SW 1271 (cell line): ENCODE measurements at places on chromosomes 1 and 21.

DNA sequence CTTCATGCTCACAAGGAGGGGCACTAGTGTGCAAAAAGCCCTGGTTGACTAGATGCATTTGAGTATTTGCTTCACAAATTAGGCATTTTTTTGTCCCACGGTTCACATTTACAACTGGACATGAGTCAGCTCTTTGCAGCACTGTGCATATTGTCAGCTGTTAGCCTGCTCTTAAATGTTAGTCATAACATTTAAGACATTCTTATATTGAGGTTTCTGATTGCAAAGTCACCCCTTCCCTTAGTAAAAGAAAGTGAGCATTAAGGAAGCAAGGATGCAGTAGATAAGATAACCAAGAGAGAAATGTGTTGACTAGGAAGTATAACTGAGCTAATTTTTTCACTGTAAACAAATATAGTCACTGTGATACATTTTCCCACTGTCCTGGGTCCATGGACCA is 132.6 kb upstream of the CTTNBP2NL start:
- no peak for DNase-seq

- no peak for DNase-seq
Measured at GRCh38 chr1:12170263-12170671, 3.5 kb downstream of the TNFRSF1B start.

DNA sequence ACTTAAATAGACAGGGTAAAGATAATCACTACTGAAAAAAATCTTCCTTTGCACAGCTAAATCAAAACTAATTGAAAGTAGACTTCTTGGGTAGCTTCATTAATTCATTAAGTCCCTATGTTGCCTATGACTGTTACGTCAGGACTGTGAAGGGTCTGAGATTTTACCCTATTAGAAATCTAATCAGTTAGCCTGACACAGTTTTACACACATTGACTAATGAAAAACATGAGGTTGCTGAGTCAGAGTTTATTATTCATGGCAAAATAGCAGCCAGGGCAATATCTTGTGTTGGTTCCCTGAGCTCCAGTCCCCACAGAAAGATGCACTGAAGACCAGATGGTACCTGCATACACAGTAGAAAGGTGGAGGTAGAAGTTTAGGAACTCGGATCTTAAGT is 262.5 kb upstream of the ZP4 start:
- DNase-seq: no peak

DNA sequence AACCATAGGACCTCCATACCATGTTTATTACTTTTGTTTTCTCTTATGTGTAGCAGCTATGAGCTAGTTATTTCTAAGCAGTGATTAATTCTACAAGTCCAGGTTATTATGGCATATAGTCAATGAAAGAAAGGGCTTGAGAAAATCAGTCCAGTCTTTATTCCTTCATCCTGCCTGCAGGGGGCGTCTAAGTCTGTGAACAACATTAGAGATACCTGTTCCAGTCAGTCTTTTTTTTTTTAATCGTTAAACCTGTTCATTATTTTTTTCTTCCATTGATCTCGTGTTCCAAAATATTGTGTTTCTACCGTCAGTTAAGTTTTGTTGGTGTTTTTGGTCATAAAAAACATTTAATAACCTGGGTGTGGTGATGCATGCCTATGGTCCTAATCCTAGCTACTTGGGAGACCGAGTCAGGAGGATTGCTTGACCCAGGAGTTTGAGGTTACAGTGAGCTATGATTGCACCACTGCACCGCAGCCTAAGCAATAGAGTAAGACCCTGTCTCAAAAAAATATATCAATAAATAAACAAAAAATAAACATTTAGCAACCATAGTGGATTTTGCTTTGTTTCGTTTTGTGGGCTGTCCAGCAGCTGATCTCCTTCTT is 29.4 kb upstream of the CD2 start:
- peak; percentile 44 for DNase-seq

DNA sequence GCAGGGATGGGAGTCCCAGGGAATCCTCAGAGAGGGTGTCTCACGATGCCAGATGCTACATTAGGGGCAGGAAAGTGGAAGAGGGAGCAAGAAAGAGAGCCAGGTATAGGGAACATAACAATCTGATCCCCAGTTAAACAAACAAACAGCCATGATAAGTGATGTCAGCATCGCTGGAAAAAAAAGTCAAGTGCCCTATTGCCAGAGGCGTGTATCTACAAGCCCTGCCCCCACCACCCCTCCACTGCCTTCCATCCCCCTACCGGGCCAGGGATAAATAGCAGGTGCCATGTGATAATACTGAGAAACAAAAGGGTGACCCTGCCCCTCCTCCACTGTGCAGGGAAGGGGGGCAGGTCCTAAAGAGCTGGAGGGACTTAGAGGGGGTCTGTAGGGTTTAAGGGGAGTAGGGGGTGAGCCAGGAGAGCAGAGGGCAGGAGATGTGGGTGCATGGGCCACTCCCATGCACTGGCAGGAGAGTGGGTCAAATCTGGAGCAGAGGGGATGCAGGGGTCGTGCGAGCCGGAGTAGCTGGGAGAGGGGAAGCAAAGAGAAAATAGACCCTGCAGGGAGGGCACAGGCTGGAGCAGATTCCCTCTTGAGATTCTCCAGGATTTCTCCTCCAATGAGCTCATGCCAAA is 3.4 kb downstream of the SLC26A9 start:
- no peak for DNase-seq

GRCh38 chr1:114152089-114152507 is 1.6 kb downstream of the SYT6 start:
- DNase-seq: no peak

GRCh38 chr1:220529521-220530020 is 1.6 kb downstream of the MARK1 start:
- no peak for DNase-seq

DNA sequence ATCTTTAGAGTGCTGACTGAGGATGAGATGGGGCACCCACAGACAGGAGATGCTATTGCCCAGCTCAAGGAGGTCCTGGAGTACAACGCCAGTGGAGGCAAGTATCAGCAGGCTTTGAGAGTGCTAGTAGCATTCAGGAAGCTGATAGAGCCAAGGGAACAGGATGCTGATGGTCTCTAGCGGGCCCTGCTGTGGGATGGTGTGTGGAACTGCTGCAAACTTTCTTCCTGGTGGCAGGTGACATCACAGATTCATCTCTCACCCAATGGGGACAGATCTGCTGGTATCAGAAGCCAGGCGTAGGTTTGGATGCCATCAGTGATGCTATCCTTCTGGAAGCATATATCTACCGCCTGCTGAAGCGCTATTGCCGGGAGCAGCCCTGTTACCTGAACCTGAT is 609.8 kb upstream of the NCAM2 start:
- no peak for DNase-seq

DNA sequence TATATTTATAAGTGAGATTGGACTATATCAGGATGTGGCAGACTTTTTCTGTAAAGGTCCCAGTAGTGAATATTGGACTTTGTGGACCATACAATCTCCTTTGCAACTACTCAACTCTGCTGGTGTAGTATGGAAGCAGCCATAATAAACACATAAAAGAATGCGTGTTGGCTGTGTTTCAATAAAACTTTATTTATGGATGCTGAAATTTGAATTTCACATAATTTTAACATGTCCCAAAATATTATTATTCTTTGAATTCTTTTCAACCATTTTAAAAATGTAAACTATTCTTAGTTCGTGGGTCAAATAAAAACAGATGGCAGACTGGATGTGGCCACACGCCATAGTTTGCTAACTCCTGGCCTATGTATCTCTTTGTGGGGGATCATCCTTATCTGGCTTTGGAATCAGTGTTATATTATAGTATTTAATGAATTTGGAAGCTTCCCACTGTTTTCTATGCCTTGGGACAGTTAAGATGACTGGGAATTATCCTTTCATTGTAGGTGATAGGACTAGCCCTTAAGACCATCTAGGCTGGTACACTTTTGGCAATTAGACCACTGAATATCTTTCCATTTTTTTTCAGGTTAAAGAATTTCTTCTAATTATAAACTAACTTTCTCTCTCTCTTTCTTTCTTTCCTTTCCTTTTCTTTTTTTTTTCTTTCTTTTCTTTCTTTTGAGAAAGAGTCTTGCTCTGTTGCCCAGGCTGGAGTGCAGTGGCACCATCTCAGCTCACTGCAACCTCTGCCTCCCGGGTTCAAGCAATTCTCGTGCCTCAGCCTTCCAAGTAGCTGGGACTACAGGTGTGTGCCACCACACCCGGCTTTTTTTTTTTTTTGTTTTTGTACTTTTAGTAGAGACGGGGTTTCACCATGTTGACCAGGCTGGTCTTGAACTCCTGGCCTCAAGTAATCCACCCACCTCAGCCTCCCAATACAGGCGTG is 14.9 kb upstream of the SLAMF6 start:
- no peak for DNase-seq

GRCh38 chr1:193408782-193409293 is 222.4 kb upstream of the B3GALT2 start:
- peak; percentile 12 for DNase-seq

- DNase-seq: no peak
Measured at GRCh38 chr1:188429386-188429785, 1600.6 kb downstream of the PLA2G4A start.

- no peak for DNase-seq
Measured at GRCh38 chr21:34649400-34649799, 19.4 kb upstream of the CLIC6 start.

- no peak for DNase-seq
Measured at GRCh38 chr1:180548686-180549317, 10.0 kb upstream of the OVAAL start.

DNA sequence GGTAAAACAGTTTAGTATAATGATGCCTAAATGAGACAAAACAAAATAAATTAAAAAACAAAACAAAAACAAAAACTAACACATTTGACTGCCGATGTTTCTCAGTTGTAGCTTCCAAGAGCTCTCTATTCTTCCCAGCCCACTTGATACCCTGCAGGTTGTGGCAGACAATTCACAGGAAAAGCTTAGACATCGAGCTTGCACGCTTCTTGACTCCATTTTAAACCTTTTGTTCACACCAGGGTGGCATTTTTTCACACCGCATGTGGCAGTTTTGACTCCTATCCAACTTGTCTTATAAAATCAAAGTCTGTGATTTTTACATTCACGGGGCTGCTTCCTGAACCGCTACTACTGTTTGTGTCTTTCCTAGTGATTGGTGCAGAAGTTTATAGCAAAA is 575.9 kb downstream of the USP25 start:
- no peak for DNase-seq

DNA sequence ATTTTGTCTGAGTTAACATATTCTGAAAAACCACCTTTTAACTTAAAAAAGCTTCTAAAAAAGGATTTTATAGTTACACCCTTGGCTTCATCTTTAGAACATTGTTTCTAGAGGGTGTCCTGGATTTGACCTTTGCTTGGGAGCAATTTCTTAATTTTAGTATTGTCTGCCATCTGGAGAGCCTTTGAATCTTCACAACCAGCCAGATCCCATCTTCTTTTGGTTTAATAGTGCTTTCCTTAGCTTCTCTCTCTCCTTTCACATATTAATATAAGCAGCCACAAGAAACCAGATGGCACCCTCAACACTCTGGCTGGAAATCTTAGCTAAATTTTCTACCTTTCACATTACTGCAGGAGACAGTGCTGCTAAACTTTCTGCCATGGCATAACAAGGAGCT is 76.5 kb upstream of the TSPAN2 start:
- no peak for DNase-seq

GRCh38 chr1:156391366-156391677 is 22.3 kb downstream of the RHBG start:
- DNase-seq: no peak

DNA sequence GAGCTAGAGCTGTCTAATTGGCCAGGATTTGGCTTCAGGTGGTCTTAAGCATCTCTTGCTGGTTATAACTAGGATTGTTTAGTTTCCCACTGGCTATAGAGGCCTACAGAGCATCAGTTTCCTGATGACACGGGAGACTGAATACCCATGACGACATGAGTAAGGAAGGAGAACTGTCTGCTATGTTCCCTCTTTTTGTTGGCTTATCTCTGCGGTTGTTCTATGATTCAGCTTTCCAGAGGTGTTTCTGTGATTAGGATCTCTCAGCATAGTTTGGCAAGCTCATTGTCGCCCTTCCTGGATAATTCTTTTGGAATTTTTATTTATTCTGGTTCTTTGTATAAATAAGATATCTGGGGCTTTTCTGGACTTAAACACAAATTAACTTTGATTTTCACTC is 163.4 kb downstream of the OLFM3 start:
- no peak for DNase-seq

- DNase-seq: no peak
Measured at GRCh38 chr1:192936313-192937018, 122.7 kb downstream of the UCHL5 start.

GRCh38 chr1:99786751-99787501 is 20.5 kb upstream of the FRRS1 start:
- DNase-seq: no peak

DNA sequence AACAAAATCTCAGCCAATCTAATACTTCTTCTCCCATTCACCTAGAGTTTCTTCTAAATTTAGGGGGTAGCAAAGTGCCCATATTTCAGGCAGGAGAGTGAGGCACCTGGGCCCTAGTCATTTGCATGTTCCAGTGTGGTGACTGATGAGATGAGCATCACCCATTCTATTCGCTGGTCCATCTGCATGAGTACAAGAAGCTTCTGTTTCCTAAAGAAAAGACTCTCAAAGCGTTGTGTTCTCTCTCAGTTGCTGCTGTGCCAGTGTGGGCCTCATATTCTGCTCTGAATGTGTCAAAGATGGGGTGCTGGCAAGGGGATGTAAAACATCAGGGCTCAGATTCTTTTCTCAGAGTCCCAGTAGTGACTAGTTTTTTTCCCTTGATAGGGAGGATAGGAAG is 16.1 kb upstream of the DPYD start:
- DNase-seq: no peak

- DNase-seq: no peak
Measured at GRCh38 chr1:53636621-53637171, 102.3 kb downstream of the GLIS1 start.

DNA sequence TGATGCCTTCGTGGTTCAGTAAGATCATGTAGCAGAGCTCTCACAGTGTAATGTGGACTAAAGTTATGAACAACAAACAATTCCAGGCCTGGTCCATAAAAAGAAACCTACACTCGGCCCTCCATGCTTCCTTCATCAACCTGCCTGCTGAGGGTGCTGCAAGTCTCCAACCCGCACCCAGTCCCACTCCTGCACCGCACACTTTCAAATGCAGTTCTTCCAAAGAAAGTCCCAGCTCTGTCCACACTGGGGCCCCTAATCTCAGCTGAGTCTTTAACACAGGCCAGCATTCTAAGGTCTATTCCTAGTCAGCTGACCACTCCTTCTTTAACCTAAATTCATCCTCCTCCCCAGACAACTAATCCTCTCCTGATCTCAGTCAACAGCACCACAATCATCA is 71.5 kb upstream of the NR5A2 start:
- no peak for DNase-seq

GRCh38 chr1:5551274-5551975 is 440.8 kb downstream of the NPHP4 start:
- DNase-seq: no peak

- DNase-seq: no peak
Measured at GRCh38 chr1:20947409-20947808, 160.3 kb upstream of the HP1BP3 start.

GRCh38 chr1:57468641-57469523 is 45.0 kb upstream of the DAB1 start:
- DNase-seq: no peak

- DNase-seq: peak; percentile 44
Measured at GRCh38 chr1:7752512-7753417, 18.3 kb upstream of the VAMP3 start.

- DNase-seq: no peak
Measured at GRCh38 chr1:58248791-58249190, 297.7 kb downstream of the OMA1 start.

- peak; percentile 57 for DNase-seq
Measured at GRCh38 chr21:37072274-37072987, 440 bp downstream of the PIGP start.
